CD4-positive, alpha-beta T cell treated with Interleukin-15 for 4 hours (primary cell): ENCODE measurements at places on chromosomes 7 and 10.

GRCh38 chr10:43683451-43684291 is 35.0 kb upstream of the ZNF32 start:
- peak; percentile 14 for DNase-seq

GRCh38 chr10:80535671-80536360 is 1.9 kb upstream of the SH2D4B start:
- DNase-seq: peak; percentile 70

DNA sequence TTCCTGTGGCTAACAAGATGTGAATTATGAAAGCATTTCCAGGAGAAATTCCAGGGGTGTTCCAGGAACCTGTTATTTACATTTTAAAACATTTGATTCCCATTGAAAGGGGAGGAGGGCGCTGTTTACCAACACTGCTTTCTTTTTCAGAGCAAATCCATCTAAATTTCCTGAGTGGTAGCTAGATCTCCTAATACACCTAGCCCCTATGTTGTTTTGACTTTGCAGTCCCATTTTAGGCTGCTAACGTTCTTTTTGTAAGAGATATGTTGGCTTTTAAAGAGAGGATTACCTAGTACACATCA is 130.8 kb downstream of the TCF7L2 start:
- DNase-seq: no peak

GRCh38 chr7:68573271-68574005 is 1024.8 kb upstream of the AUTS2 start:
- no peak for DNase-seq

- DNase-seq: no peak
Observed at GRCh38 chr7:18859318-18859717, 258.1 kb downstream of the TWIST1 start.

DNA sequence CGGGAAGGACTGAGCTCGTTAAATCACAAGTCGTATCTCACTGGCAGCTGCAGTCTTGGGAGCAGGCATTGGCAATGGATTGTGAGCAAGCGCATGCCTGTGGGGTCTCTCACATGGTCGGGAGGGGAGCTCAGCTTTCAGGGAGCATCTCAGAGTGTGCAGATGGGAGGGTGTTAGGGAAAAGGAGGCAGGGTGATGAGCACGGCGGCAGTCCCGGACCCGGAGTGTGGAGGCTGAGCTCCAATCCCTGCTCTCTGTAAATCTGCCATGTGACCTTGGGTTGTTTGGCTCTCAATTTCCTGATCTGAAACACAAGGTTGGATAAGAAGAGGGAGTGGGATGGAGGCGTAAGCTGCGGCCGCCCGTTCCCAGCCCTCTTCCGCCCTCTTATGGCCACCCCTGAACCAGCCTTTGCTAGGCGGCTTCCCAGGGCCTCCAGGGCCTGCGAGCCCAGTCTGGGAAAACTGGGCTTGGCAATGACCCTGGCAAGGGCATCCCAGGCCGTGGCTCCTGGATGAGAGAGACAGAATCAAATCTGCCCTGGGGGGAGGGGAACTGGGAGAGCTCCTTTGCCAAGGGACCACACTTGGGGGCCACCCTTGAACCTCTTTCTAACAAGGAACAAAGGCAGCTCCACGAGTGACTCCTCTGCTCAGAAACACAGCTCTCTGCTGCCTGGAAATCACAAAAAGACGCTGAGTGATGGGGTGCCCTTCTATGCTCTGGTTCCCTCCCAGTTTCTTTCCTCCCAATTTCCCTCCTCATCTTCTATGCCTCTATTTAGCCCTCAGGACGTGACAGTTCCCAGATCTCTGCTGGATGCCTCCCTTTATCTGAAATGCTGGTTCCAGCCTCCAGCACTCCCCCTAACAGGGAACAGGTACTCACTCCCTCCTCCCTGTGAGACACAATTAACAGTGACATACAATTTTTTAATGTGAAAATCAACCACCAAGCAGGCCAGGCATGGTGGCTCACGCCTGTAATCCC is 41.7 kb upstream of the LOXL4 start:
- no peak for DNase-seq

- DNase-seq: no peak
Observed at GRCh38 chr10:15515202-15515601, 144.1 kb upstream of the FAM171A1 start.

DNA sequence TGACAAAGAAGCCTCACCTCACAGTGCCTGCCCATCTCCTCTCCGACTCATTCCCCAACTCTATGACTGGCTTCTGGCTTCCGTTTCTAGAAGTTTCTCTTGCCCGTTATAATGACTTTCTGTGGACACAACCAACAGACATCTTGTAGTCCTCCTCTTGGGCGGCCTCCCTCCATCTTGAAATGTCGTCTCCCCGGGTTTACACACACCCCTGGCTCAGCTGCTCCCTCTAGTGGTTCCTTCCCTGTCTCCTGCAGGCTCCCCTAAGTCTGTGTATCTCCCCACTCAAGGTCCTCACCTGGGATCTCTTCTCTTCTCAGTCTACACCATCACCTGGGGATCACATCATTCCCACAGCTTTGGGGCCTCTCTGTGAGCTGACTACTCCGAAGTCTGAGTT is 123.4 kb upstream of the NEBL start:
- no peak for DNase-seq

GRCh38 chr10:18303851-18304801 is 163.9 kb downstream of the CACNB2 start:
- no peak for DNase-seq

DNA sequence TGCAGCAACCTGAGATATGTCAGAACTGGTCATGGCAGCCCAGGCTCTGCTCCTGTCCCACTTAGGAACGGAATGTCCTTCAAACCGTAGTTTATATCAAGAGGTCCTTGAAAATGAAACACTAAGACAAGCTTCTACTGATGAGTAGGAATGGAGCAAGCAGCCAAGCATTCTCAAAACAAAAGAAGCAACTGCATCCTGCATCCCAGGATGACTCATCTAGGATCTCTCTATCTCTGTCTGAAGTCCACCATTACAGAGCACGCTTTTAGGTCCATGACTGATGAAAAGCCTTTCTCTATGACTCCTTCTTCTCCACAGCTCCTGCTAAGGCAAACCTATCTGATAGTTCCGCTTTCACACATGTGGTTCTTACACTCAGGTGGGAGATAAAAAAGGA is 16.3 kb downstream of the MBL2 start:
- no peak for DNase-seq

- peak; percentile 22 for DNase-seq
Observed at GRCh38 chr10:112115781-112116385, 67.7 kb downstream of the GPAM start.

DNA sequence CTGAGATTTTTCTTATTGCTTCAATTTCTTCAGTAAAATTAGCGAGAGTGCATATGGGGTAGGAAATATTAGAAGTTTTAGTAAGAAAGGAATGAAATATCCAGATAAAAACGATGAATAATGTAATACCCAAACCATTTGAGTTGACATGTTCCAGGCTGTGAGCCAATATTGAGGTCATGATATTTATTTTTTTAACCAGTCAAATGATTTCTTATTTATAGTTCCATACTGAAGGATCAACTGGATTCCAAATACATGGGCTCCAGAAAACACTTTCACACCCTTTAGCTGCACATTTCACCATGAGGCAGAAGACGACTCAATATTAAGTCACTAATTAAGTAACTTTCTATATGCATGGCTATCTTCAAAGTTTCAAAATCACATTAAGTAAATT is 312.5 kb downstream of the PPP1R3A start:
- DNase-seq: no peak

DNA sequence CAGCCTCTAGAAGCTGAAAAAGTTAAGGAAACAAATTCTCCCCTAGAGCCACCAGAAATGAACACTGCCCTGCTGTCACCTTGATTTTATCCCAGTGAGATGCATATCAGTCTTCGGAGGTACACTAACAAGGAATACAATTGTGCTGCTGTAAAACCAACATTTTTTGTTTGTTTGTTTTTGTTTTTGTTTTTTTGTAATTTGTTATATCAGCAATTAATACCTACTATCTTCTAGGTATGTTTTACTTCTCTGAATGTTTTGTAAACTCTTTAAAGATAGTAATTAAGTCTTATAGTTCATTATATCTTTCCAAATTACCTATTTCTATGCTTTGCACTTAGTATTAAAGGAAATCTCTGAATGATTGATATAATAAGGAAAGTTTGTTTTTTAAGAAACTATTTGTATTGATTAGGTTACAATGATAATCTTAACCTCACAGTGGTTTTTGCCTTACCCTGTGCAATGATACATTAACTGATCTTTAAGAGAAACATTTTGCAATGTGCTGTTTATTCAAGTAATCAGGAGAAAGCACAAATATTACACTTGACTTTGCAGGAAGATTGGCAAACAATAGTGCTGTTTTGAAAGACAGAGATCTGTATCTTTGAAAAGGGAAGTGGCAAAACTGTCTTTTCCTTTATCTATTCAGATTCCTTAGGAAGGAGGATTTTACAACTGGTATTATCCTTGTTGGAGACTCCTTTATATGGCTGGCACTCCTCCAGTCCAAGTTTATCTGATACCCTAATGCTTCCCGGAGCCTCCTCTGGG is 11.3 kb upstream of the HGF start:
- DNase-seq: no peak

GRCh38 chr7:46565253-46566096 is 644.4 kb upstream of the IGFBP3 start:
- no peak for DNase-seq

- DNase-seq: no peak
Observed at GRCh38 chr10:114743521-114744231, 77.9 kb upstream of the FHIP2A start.

DNA sequence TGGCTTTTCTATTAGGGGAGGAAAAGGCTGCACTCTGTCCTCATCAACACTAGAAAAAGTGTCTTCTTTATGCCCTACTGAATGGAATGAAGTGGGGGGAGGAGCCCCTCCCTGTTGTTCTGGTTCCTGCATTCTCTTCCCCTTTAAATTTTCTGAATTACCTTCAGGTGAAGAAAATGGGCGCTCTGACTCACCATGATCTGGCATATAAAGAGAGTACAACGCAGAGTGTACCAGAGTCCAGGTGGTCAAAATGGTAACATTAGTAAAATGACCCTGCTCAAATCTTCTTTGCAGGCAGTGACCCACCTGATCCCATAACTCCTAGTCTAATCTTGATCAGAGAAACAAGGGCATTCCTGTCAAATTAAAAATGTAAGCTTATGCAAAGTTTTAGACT is 80.7 kb downstream of the THSD7A start:
- DNase-seq: no peak

GRCh38 chr10:97059006-97059871 is 126.5 kb downstream of the SLIT1 start:
- DNase-seq: no peak

DNA sequence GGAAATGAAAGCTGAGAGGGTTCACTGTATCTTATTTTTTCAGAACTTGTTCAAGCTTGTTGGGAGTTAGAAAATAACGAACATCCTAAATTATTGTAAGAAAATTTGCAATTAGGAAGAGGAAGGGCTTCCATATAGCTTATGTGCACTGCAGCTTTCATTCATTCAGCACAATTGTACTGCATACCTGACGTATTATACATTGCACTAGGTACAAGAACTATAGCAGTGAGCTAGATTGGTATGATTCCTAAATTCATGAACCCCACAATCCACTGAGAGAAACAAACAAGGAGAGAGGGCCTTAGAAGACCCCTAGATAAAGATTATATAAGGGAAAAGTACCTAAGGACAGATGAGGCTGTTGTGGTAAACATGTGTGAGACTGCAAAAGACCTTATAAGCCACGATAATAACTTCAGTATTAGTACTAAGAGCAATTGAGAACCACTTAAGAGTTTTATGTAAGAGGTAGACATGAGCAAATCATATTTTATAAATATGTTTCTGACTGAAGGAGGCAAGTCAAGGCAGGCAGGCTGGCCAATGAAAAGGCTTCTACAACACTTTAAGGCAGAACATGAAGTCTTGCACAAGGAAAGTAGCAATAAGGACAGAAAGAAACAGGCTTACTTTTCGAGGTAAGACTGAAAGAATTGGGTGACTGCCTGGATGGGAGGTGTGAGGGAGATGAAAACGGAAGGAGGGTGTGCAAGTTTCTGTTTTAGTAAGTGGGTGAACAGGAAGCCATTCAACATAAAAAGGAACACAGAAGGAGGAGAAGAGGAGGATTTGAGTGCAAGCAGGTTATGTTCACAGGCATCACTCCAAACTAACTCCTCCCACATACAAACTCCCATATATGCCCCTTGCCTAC is 77.9 kb upstream of the LRRN3 start:
- peak; percentile 33 for DNase-seq

- no peak for DNase-seq
Observed at GRCh38 chr10:93818086-93818485, 60.4 kb downstream of the LGI1 start.

DNA sequence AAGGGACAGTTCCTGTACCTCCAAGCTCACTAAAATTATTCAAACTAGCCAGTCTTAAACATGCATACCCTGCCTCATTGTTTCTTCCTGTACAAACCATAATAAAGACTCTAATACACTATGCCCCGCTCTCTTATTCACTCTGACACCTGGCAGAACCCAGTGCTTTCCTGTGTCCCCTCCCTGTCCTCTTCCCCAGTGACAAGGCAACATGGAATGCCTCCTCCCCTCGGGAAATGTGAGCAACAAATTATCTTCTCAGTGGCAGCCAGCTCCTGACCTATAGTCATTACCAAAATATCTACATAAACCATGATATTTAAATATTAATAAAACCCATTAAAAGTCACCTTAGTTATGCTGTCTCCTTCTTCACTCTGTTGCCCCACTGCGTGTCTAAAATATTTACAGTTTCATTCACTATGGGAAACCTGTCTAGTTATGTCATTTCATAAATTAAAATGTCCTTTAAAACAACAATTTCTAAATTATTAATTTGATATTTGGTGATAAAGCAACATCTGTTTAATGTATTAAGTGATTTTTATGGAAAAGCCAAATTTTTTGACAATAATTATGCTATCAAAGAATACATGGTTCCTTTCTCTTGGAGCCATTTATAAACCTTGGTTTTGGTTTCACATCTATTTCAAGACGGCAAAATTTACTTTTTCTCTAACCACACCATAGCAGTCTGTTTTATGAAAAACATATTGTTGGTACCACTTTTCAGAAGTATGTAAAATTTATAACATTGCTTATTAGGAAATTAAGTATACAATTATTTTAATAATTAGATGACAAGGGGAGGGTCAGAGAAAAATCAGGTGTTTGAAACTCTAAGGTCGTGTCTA is 1355.2 kb downstream of the XPNPEP1 start:
- DNase-seq: no peak

- DNase-seq: no peak
Observed at GRCh38 chr7:125775317-125775716, 845.7 kb upstream of the POT1 start.

GRCh38 chr10:5988336-5988920 is 11.1 kb upstream of the IL15RA start:
- DNase-seq: no peak

- no peak for DNase-seq
Observed at GRCh38 chr10:63666836-63667383, 145.7 kb downstream of the REEP3 start.

DNA sequence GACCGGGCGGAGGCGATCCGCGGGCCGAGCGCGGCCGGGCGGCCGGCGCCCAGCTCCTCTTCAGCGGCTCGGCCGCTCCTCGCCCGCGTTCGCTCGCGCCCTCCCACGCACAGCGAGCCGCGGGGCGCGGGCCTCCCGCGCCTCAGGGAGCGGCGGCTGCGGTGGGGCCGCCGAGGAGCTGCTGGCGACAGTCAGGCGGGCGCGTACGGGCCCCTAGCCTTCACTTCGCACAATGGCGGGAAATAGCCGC is at the start of gene MCMBP:
Gene MCMBP, minus strand, starts transcription at position 234 of the 250 bp plus-strand sequence. CDS start 259 bp downstream, outside the sequence.
- no peak for DNase-seq

- DNase-seq: no peak
Observed at GRCh38 chr10:86077271-86077670, 289.3 kb downstream of the GRID1 start.

- peak; percentile 54 for DNase-seq
Observed at GRCh38 chr7:149799397-149800168, 26.2 kb upstream of the ZNF467 start.
